ENCODE measurements at places on chromosomes 12 and 14.
A peak's percentile ranks its signal among the peaks of the same experiment; 100 is the strongest.

- peak overlapping the region; percentile 39 for H3K4me3 ChIP-seq
- DNase-seq: peak; percentile 91
- H3K36me3 ChIP-seq: no peaks in the 10 kb centered on the region
- H3K27ac ChIP-seq: no peak overlapping the region
- no peaks in the 10 kb centered on the region for H3K27me3 ChIP-seq
- H3K4me1 ChIP-seq: peaks cover 14% of the 10 kb centered on the region
Observed at GRCh38 chr14:22556990-22557623, 31.9 kb downstream of the DAD1 start.

GRCh38 chr12:42255221-42255865 is 17.3 kb upstream of the YAF2 start:
- peaks cover 2% of the 10 kb centered on the region for H3K27me3 ChIP-seq
- no peak overlapping the region for H3K27ac ChIP-seq
- no peaks in the 10 kb centered on the region for H3K36me3 ChIP-seq
- no peak for DNase-seq
- H3K4me1 ChIP-seq: no peaks in the 10 kb centered on the region

DNA sequence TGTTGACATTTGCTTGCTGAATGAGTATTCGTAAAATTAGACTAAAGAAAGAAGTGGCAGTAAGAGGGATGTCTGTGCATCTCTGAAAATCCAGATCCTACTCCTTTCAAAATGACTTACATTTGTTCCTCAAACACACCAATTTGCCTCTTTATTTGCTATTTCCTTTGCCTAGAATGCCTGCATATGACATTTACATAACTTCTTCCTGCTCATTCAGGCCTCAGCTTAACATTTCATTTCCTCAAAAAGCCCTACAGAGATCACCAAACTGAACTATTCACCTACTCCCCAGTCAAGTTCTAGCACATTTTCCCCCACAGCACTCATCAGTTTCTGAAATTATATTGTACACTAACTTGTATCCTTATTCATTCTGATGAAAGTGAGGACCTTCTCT is 907.2 kb downstream of the LRFN5 start:
- H3K36me3 ChIP-seq: no peaks in the 10 kb centered on the region
- H3K4me1 ChIP-seq: no peaks in the 10 kb centered on the region
- no peak for DNase-seq
- no peaks in the 10 kb centered on the region for H3K27me3 ChIP-seq
- H3K27ac ChIP-seq: no peak overlapping the region

DNA sequence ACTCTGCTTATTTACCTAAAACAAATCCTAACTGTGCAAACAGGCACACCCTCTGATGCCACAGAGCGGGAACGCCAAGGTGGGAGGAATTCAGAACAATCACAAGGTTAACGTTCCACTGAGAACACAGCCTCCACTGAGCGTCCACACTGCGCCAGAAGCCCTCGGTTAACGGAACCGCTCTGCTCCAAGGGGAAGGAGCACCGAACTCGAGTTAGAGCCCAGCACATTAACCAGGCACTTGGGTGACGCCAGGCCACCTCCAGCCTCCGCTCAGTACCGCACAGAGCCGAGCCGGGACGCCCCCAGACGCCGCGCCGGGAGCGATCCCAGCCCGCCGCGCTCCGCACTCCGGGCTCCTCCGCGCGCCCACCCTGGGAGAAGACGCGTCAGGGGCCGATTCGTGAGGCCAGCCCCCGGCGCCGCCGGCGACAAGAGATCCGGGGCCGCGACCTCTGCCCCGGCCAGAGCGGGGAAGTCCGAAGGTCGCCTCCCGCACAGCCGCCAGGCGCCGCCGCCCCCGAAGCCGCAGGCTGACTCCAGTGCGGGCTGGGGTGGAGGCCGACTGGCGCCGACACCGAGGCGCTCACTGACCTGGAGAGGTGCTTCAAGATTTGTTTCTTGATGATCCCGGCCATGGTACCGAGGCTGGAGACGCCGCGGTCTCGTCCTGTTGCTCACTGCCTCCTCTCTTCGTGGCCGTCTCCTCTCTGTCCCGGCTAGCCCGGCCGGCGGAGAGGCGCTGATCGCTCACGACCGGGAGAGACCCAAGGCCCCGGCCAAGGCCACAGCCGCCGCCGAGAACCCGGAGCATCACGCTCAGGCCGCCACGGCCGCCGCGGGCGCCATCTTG is 450 bp downstream of the BLTP3B start:
- no peaks in the 10 kb centered on the region for H3K36me3 ChIP-seq
- H3K27ac ChIP-seq: peak overlapping the region; percentile 64
- H3K4me3 ChIP-seq: peak overlapping the region; percentile 80
- DNase-seq: peak; percentile 85
- H3K27me3 ChIP-seq: no peaks in the 10 kb centered on the region
- H3K4me1 ChIP-seq: no peaks in the 10 kb centered on the region

DNA sequence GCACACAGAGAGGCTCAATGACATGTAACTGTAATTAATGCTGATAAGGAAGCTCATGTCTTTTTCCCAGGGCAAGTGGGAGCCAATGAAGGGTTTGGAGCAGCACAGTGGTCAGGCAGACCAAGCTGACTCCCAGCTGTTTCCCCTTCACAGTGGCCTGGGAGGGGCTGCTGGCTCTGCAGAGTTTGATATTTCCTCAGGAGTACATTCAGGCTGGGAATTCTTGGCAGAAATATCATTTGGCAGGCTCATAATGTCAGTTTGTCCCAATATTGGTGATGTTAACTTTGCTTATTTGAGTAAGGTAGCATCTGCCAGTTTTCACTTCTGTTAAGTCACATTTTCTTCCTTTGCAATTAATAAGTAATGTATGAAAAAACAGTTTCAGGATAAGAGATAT is 247.0 kb downstream of the EMP1 start:
- no peaks in the 10 kb centered on the region for H3K36me3 ChIP-seq
- no peak overlapping the region for H3K27ac ChIP-seq
- no peak overlapping the region for H3K4me3 ChIP-seq
- H3K27me3 ChIP-seq: no peaks in the 10 kb centered on the region

DNA sequence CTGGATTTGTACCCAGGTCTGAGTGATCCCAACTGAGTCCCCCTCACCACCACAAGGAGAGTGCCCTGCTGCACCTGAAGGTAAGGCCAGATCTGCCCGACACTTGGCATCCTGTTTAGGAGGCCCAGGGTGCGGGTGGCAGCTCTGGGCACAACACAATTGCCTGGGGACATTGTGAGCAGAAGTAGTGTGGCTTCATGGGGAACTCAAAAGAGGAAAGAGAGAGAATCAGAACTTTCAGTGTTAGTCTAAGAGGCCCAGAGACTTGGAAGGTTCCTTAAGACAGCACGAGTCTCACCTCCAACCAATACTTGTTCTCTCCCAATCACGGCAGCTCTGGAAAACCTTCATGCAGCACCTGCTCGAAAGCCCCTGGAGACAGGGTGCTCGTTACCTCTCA is 6.6 kb upstream of the SLC8B1 start:
- no peak for DNase-seq
- H3K4me3 ChIP-seq: no peak overlapping the region
- no peaks in the 10 kb centered on the region for H3K4me1 ChIP-seq
- no peak overlapping the region for H3K27ac ChIP-seq
- no peaks in the 10 kb centered on the region for H3K27me3 ChIP-seq

DNA sequence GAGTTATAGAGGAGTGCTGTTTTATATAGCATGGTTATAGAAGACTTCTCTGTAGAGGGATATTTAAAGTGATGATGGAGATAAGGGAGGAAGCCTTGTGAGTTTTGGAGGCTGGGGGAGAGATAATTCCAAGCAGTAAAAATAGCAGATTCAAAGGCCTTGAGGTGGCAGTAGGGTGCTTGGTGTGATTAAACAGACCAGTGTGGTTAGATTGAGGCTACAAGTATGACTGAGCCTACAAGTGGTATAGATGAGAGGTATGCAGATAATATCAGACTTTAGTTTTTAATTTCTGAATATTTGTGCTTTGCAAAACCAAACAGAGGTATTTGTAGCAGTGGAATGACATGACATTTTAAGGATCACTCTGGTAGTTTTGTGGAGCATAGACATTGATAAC is 20.3 kb downstream of the FANCM start:
- no peaks in the 10 kb centered on the region for H3K27me3 ChIP-seq
- no peak overlapping the region for H3K27ac ChIP-seq
- H3K4me3 ChIP-seq: no peak overlapping the region
- H3K4me1 ChIP-seq: no peaks in the 10 kb centered on the region
- no peaks in the 10 kb centered on the region for H3K36me3 ChIP-seq
- DNase-seq: no peak

- DNase-seq: no peak
- no peaks in the 10 kb centered on the region for H3K27me3 ChIP-seq
- no peak overlapping the region for H3K4me3 ChIP-seq
- no peaks in the 10 kb centered on the region for H3K4me1 ChIP-seq
Observed at GRCh38 chr12:29582146-29582545, 84.7 kb upstream of the OVCH1 start.

GRCh38 chr14:42856106-42856505 is 1249.4 kb downstream of the LRFN5 start:
- H3K4me1 ChIP-seq: no peaks in the 10 kb centered on the region
- DNase-seq: no peak
- H3K27me3 ChIP-seq: no peaks in the 10 kb centered on the region
- no peak overlapping the region for H3K27ac ChIP-seq

DNA sequence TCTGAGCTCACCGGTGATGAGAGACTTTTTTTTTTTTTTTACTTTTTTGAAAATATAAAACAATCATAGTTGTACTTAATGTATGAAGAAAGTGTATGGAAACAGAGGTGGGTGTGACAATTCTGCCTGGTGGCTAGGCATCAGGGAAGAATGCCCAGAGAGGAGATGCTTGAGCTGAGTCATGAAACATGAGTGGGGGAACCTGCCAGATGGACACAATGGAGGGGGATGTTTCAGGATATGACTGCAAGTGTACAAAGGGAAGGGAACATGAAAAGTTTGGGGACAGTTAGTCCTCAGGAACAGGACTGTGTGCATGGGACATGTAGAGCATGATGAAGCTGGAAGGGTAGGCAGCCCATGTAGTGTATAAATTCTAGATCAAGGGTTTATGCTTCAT is 274.2 kb upstream of the E2F7 start:
- H3K36me3 ChIP-seq: no peaks in the 10 kb centered on the region
- no peaks in the 10 kb centered on the region for H3K27me3 ChIP-seq
- H3K27ac ChIP-seq: no peak overlapping the region

DNA sequence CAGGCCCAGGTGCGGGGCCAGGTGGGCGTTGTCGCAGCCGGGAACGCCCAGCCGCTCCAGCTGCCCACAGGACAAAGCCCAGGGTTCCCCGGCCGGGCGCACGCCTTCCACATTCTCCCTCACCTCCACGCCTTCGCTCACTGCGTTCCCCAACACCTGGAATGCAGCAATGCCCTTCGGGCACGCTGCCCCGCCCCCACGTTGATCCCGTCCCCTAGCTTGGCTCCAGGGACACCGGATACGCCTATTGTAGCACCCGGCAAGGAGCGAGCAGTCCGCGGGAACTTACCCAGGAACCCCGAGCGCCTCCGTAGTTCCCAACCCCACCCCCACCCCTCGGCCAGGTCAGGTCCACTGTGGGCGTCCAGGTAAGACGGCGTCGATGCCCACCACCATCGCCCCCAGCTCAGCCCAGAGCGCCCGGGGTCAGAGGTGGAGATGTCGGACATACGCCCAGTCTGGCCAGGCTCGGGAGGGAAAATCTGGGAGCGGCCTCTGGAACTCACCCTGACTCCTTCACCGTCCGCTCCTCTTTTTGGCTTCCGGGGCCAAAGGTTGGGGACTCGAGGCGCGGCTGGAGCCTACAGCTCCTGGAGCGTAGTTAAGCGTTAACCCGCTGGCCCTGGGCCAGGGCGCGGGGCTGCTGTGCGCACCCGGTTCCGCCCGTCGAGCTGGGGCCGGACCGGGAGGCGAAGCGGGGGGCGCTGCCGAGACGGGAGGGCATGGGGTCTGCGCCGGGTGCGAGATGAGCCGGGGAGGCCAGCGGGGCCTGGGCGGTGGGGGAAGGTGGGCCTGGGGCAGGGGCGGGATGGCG is 594 bp upstream of the CEP170B start:
- H3K4me3 ChIP-seq: peak overlapping the region; percentile 64
- H3K27ac ChIP-seq: no peak overlapping the region
- peak; percentile 75 for DNase-seq
- no peaks in the 10 kb centered on the region for H3K36me3 ChIP-seq
- H3K4me1 ChIP-seq: peaks cover 15% of the 10 kb centered on the region

- no peaks in the 10 kb centered on the region for H3K27me3 ChIP-seq
- H3K4me3 ChIP-seq: no peak overlapping the region
- H3K36me3 ChIP-seq: no peaks in the 10 kb centered on the region
Observed at GRCh38 chr12:90543841-90544240, 411.1 kb downstream of the CCER1 start.

DNA sequence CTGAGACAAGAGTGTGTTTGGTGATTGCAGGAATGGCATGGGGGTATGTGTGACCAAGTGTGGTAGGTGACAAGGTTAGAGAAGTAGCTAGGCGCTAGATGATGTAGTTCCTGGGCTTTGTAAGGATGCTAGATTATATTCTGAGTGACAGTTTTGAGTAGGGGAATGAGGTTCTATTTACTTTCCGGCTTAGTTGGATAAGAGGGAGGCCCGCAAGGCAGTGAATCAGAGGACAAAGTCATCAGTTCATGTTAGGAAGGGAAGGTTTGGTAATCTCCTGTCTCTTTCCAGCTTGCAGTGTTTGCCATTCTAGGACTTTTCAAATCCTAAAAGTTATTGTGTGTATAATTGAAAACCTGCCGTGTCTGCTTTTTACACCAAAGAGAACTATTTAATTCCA is 45.0 kb downstream of the CFAP54 start:
- H3K36me3 ChIP-seq: no peaks in the 10 kb centered on the region
- no peaks in the 10 kb centered on the region for H3K27me3 ChIP-seq
- no peak overlapping the region for H3K27ac ChIP-seq
- DNase-seq: peak; percentile 11
- H3K4me1 ChIP-seq: no peaks in the 10 kb centered on the region

DNA sequence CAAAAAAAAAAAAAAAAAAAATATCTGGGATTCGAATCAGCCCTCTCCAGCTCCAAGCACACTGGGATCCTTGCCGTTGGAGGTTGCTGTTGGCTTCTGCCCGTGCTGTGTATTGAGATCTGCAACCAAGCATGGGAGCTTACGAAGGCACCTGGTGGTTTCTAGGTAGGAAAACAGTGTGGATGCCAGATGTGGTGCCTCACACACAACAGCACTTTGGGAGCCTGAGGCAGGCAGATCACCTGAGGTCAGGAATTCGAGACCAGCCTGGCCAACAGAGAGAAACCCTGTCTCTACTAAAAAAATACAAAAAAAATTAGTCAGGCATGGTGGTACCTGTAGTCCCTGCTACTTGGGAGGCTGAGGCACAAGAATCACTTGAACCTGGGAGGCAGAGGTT is 47.4 kb downstream of the ATF7 start:
- no peaks in the 10 kb centered on the region for H3K36me3 ChIP-seq
- DNase-seq: no peak
- H3K27ac ChIP-seq: no peak overlapping the region
- no peak overlapping the region for H3K4me3 ChIP-seq
- no peaks in the 10 kb centered on the region for H3K27me3 ChIP-seq

GRCh38 chr12:54723379-54724256 is 75.5 kb upstream of the DCD start:
- no peak overlapping the region for H3K4me3 ChIP-seq
- H3K27me3 ChIP-seq: no peaks in the 10 kb centered on the region
- no peaks in the 10 kb centered on the region for H3K36me3 ChIP-seq
- no peak overlapping the region for H3K27ac ChIP-seq

GRCh38 chr14:86756521-86757190 is 1226.7 kb downstream of the FLRT2 start:
- H3K27me3 ChIP-seq: no peaks in the 10 kb centered on the region
- no peak for DNase-seq
- no peak overlapping the region for H3K27ac ChIP-seq
- H3K4me3 ChIP-seq: no peak overlapping the region
- no peaks in the 10 kb centered on the region for H3K36me3 ChIP-seq
- H3K4me1 ChIP-seq: no peaks in the 10 kb centered on the region

All from neural progenitor cell (in vitro differentiated cells).